ENCODE measurements at places on chromosomes 1 and 21.

DNA sequence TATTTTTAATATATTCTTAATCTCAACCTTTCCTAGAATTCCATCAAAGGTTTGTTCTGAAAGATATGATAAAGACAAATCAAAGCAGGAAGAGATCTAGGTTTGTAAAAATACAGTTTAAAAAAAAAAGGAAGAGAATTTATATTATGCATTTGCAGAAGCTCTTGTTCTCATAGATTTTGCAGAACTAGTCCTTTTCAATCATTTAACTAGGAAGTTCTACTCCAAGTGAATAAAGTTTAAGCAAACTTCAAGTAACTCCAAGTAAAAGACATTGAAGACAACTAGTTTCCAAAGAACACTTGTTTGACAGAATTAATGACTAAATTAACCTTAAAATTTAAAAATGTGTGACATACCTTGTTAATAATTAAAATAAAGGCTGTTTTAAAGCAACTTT is 55.9 kb downstream of the HNRNPR start:
- DNase-seq: no peak

- no peak for DNase-seq
These were observed 119.9 kb downstream of the MAST2 start for GRCh38 chr1:45923343-45923742.

- no peak for DNase-seq
These were observed 96.2 kb upstream of the EDN2 start for GRCh38 chr1:41580520-41581172.

DNA sequence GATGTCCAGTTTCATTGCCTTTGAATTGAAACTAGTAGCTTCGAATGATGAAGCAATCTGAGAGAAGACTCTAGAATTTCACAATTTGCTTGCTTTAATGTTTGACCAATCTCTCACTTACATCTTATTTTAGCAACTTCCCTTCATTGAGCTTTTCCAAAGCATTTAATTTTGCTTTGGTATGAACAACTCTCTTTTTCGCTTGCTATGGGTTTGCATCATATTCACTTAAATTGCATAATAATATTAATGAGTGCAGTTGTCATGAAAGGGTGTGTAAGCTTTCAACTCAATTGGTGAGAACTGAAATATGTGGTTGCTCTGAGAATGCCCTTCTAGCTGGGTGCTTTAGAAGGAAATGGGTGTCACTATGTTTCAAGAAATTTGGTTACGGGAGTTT is 309.2 kb downstream of the HLX start:
- no peak for DNase-seq

- DNase-seq: no peak
These were observed 4.6 kb downstream of the DR1 start for GRCh38 chr1:93350322-93350721.

DNA sequence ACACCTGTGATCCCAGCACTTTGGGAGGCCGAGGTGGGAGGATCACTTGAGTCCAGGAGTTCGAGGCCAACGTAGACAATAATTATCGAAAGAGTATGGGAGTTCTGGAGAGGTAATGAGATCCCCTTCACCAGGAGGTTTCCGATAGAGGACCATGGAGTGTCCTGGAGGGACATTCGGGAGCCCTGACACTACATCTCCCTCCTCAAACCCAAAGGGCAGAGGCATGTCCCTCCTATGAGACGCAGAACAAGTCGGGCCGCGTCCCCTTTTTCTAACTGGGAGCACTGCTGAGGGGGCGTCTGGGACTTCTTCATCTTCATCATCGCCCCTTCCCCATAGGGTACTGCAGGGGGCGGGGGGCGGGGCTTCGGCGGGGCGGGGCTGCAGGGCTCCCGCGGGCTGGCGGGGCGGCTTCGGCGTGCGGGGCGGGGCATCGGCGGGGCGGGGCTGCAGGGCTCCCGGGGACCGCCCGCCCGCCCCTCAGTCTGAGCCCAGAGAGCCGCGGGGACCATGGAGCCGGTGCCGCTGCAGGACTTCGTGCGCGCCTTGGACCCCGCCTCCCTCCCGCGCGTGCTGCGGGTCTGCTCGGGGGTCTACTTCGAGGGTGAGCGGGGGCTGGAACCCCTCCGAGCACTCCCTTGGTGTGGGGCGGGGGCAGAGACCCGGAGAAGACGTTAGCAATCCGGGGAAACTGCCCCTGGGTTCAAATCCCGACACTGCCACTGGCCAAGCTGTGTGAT is at the start of gene THEMIS2:
THEMIS2 (plus strand) TSS at position 486 of the 743 bp plus-strand sequence; CDS start at position 514, 28 bp downstream.
- DNase-seq: peak; percentile 83

GRCh38 chr1:200739702-200740570 is 1.2 kb downstream of the CAMSAP2 start:
- DNase-seq: no peak

DNA sequence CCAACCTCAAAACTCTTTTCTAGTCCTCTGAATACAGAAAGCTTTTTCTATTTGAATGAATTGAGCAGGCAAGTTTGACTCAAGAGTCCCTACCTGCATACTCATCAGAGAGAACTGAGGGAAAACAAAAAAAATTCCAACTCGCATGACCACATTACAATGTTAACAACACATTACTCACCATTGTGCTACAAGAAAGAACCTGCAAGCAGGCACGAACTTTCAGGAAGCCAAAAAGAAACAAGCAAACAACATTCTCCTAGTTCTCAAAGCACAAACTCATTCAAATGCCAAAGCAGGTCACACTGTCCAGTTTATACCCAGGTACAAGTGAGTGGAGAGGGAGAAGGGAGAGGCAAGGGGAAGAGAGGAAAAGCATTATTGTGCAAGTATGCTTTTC is 14.6 kb downstream of the OTUD7B start:
- DNase-seq: no peak

DNA sequence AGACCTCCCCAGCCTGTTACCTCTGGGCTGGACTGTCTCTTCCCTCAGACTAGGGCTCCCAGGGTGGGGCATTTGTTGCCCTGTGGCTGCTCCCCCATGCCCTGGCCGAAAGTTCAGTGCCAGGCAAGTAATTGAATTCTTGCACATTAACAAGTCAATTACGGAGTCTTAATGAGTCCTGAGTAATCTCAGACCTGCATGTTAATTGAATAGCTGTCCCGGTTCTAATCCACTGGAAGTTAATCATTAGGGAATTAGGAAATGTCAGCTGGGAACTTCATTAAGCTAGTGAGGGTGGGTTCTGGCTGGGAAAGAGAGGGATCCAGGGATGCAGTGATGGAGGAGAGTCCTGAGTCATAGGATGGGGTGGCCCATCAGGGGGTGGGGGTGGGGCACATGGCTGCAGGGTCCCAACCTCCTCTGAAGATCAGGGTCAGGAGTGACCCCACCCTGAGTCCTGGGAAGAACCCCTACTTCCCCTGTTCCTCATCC is 47.1 kb upstream of the CSF3R start:
- DNase-seq: no peak

GRCh38 chr1:227449741-227450441 is 113.5 kb upstream of the ZNF678 start:
- no peak for DNase-seq

- DNase-seq: no peak
These were observed 62.0 kb upstream of the RASAL2 start for GRCh38 chr1:178031856-178032320.

DNA sequence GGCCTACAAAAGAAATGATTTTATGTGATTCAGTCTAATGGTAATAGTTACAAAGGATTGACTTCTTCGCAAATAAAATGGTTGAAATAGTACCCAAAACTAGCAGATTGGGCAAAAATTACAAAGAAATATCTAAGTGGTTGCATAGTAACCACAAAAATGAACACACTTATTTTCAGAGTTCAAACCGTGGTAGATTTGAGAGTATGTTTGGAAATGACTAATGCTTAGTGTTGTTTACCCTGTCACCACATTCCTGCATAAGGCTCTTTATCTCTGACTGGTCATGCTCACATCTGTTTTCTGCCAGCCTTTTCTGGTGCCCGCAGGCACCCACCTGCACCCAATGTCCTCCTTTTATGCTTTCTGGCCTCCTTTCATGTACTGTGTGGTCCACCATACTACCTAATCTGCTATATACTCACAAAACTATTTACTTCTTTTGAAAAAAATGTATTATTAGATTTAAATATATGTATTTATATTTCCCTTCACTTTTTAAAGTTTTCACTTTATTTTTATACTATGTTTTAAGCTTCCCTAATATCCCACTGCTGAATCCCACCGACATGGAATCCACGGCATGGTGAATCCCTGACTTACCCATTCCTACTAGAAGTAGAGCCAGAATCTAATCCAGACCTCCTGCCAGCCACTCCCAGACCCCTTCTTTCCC is 30.3 kb downstream of the PTPRC start:
- no peak for DNase-seq

- DNase-seq: no peak
These were observed 3.4 kb downstream of the DIRAS3 start for GRCh38 chr1:68046885-68047658.
